ENCODE measurements at places on chromosomes 7 and 10.

DNA sequence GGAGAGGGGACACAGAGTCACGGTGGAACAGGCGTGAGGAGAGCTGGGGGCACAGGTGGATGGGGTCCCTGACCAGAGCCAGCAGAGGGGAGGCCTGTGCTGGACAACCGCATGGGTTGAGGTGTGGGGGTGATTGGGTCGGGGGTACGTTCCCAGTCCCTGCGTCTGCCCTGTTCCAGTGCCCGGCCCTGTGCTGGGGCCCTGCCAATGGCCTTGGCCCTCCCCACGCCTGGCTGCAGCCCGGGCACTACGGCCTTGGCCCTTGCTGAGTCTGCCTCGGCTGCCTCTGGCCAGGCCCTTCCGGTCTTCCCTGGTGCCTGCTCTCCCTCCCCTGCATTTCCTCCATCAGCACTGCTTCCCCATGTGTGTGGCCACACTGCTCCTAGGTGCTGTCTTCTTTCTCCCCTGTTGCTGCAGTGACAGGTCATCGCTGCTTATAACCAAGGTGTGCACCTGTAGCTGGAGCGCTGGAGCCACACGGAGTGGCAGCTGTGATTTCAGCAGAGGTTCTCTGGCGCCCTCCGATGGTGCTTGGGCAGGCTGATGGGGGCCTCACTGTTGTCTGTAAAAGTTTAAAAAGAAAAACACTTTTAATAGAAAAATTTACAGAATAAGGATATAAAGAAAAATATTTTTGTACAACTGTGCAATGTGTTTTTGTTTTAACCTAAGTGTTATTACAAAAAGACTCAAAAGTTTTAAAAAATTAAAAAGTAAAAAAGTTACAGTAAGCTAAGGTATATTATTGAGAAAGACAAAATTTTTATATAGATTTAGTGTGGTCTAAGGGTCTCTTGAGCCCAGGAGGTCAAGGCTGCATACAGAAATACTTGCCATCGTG lies 45.2 kb upstream of the BHLHA15 start:
- DNase-seq, result no peak

DNA sequence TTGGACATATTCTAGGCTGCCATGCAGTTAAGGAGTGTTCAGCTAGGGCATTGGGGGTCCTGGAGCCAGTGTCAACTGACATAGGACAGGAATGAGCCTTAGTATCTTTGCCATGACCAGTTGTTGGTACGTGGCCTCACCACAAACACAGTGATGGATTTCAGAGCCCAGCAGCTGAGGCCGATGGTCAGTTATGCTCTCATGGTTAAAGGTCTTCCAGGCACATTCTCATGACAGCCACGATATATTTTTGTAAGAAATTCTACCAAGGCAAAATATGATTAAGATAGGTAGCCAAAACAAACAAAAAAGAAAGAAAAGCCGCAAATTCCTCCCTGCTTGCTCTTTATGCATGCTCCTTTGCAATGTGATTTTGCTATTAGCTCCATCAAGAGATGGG lies 47.8 kb downstream of the CDHR3 start:
- no peak for DNase-seq

DNA sequence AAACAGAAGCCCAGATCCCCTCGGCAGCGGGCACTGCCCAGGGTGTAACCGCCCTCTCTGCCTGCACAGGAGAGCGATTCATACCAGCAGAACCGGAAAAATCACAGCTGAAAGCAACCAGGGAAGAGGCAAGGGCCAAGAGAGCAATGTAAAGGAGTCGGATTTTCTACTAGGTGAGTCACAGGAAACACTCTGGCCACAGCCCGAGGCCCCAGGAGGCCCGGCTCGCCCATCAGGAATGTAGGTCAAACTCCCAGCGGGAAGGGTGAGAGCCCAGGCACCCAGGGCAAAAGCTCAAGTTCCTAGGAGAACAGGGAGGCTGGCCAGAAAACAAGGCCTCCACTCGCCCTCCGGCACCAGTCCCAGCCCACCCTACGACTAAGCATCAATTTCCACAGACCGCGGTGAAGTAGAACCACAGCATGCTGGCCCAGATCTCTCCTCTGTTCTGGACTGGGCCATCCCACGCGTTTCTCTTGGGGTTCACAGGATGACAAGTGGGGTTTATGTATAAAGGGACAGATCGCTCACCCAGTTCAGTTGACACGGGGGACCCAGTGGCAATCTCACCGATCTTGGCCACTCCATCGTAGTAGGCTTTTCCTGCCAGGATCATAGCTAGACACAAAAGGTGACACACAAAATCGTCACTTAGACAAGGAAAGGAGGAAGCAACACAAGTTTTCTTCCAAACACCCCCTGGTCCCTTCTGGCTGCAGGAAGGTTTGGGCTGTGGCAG lies 46.2 kb downstream of the BAIAP2L1 start:
- no peak for DNase-seq

- no peak for DNase-seq
These were observed 371.0 kb downstream of the FRMD4A start for GRCh38 chr10:13959443-13960359.

GRCh38 chr7:140205600-140205999 lies 28.8 kb upstream of the KDM7A start:
- no peak for DNase-seq
